ENCODE measurements at places on chromosomes 2 and 18.

- no peak for DNase-seq
These were observed 11.7 kb upstream of the NUP35 start for GRCh38 chr2:183112577-183112976.

DNA sequence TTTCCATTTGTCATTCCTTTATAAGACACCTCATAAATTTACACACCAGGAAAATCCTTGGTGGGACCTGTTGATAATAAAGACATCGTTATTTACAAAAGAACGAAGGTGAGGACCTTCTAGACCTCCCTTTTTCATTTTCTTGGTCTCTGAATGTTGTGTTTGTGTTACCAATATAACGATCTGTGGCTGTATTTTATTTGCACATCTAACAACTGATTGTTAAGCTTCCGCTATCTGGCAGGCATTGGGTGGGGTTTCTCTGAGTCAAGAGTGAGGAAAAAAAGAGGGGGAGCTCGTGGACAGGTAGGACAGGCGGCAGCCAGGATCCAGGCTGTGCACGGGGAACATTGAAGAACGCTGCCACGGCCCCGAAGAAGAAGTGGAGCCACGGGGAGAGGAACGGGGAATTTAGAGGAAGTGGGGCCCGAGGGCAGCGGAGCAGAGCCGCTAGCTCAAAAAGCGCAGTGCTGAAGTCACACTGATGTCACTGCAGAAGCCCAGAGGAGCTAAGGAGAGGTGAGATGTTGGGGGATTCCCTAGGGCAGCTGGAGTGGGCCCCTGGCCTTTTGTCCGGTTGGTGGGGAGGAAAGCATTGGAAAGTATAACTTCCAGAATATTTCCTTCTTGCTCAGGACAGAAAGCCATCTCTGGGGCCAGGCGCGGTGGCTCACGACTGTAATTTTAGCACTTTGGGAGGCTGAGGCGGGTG is 20.9 kb upstream of the DNMT3A start:
- no peak for DNase-seq

DNA sequence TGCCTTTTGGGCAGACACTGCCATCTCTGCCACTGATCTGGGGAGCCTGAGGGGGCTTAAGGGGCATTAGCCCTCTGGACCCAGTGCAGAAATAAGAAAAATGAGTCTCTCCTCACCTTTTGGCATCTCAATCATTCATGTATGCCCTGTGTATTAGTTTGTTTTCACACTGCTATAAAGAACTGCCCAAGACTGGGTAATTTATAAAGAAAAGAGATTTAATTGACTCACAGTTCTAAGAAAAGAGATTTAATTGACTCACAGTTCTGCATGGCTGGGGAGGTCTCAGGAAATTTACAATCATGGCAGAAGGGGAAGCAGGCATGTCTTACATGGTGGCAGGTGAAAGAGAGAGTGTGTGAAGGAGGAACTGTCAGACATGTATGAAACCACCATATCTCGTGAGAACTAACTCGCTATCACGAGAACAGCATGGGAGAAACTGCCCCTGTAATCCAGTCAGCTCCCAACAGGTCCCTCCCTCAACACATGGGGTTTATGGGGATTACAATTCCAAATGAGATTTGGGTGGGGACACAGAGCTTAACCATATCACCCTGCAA is 21.5 kb downstream of the GKN2 start:
- no peak for DNase-seq

- DNase-seq, result peak; percentile 77
These were observed 140.9 kb downstream of the CAPN13 start for GRCh38 chr2:30666266-30666874.

DNA sequence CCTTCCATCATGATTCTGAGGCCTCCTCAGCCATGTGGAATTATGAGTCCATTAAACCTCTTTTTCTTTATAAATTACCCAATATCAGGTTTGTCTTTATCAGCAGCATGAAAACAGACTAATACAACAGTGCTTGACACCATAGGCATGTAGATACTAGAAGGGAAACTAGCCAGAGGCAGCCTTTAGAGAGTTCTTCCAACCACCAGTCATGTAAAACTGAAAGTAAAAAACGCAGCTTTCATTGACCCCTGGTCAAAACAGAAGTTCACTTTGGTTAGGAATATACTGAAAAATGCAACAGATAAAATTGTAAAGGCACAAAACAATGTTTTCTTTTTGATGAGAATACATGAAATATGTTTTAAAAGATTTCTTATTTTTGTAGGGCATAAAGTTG is 122.8 kb upstream of the L3MBTL4 start:
- DNase-seq, result no peak

GRCh38 chr2:198471291-198471690 is 666.9 kb downstream of the PLCL1 start:
- DNase-seq, result no peak

DNA sequence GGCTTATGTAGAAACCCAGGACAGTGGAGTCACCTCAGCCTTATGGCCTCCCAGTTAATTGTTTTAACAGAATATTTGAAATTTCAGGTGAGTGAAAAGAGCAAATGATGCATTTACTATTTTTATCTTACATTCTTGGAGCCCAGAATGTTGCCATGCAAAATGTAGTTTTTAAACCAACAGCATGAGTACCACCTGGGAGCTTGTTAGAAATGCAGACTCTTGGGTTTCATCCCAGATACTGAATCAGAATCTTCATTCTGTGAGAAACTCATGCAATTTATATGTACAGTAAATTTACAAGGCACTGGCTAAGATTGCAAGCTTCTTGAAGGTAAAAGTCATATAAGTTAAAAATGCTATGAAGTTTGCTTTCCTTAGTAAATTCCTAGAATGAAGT is 654.5 kb upstream of the CDH2 start:
- no peak for DNase-seq

DNA sequence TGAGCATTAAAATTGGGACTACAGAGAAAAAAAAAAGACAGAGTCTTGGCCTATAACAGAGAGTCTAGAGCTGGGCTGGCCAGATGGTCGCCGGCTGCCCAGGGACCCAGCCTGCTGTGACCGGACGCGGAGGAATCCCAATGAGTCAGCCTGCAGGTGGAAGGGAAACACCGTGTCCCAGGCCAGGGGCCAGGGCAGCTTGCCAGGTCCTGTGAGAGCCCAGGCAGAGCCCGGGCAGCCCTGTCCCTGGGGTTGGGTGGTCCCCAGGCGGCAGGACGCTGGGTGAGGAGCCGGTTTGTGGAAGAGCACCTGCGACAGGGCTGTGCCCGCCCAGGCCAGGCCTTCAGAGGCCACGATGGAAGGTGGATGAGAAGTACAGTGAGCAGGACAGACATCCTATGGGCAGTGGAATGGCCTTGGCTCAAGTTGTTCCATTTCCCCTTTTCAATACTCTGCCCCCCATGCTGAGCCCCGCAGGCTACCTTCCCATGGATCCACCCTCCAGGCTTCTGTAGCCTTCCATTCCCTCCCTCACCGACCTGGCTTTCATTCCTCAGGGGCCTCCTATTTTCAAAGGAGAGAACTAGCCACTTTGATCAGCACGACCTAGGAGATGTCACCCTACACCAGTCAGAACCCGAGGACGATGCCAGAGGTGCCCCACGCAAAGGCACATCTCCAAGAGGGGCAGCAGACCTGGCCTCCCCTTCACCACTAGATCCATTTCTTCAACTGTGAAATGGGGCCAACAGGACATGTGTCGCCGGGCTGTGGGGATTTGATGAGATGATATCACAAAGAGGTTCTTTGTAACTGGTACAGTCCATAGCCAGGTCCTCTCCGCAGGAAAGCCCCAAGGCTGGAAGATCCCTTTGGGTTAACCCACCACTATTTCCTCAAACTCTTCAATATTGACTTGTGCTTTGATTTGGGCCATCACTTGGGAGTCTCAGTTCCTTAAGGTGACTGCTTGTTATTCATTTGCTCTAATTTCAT is 87.5 kb downstream of the POLR1A start:
- no peak for DNase-seq

DNA sequence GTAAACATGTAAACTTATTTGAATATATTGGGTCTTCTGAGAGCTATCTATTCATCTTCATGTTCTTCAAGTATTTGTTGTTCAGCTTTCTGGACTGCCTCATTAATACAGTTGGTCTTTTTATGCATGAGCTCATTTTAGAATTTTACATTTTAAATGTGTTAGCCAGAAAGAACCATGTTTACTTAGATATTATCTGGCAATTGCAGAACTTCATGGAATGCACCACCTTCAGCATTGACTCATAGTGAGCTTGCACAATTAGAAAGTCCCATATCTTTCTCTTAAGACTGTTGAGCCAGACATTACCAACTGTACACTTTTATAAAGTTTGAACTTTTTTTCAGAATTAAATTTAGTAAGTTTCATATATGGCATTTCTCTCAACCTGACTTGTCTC is 536.7 kb downstream of the RIT2 start:
- DNase-seq, result no peak

DNA sequence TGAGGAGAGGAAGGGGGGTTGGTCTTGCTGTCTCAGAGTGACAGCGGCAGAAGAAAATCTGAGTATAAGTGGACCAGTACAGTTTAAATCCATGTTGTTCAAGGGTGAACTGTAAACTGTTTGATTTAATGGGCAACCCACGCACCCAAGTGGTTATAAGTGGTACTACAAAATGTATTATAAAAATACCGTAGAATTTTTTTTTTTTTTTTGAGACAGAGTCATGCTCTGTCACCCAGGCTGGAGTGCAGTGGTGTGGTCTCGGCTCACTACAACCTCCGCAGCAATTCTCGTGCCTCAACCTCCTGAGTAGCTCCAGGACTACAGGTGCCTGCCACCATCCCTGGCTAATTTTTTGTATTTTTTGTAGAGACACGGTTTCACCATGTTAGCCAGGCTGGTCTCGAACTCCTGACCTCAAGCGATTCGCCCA is 2.1 kb upstream of the CHCHD5 start:
- DNase-seq, result peak; percentile 89

- DNase-seq, result no peak
These were observed 18.6 kb upstream of the AP1S3 start for GRCh38 chr2:223856021-223856420.

GRCh38 chr18:63823516-63824219 is 48.5 kb downstream of the SERPINB7 start:
- peak; percentile 45 for DNase-seq

DNA sequence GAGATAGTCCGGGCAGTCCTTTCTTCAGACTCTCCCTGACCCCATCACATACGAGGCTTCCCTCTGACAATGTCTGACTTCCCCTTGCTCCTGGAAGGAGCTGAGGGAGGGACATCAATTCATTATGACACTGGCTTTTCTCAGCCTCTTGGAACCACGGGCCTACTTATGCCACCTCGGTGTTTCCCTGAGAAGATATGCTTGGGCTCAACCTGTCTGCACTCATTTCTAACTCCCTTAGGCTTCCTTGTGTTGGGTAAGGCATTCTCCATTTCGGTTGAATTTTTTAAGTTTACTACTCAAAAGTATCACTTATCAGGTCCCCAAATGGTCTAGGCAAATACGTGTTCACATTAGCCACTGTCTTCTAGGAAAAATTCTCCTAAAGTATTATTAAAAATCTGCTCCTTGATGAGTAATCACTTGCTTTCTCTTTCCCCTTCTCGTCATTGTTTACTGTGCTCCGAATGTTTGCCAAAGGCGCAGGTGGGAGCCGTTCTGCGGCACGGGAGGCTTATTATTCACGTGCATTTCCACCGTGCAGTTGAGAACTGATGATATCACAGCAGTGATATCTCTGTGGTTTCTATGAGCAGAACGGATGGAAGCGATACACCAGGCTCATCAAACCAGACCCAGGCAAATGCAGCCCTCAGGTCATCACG is 33.1 kb downstream of the ARL4C start:
- no peak for DNase-seq

DNA sequence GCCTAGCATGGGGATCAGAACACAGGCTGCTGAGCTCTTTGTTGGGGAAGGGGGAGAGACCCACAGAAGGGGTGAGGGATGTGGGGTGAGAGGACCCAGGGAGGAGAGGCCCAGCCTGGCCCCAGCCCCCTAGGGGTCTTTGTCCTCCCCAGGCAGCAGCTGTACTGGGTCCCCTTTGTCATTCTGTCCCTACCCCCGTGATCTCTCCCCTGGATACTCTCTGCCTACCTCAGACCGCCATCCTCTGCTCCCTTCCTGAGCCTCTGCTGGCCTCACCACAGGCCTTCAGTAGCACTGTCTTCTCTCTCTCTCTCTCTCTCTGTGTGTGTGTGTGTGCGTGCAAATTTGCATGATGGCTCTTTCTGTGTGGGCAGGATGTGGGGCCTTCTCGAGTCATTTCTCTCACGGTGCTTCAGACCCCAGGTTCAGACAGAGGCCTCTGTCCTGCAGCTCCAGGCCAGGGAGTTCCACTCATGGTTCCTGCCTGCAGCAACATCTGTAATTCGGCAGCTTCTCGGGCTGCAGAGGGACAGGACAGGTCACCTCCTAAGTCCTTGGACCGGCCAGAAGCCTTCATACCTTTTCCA is 1.4 kb downstream of the PSD4 start:
- no peak for DNase-seq

DNA sequence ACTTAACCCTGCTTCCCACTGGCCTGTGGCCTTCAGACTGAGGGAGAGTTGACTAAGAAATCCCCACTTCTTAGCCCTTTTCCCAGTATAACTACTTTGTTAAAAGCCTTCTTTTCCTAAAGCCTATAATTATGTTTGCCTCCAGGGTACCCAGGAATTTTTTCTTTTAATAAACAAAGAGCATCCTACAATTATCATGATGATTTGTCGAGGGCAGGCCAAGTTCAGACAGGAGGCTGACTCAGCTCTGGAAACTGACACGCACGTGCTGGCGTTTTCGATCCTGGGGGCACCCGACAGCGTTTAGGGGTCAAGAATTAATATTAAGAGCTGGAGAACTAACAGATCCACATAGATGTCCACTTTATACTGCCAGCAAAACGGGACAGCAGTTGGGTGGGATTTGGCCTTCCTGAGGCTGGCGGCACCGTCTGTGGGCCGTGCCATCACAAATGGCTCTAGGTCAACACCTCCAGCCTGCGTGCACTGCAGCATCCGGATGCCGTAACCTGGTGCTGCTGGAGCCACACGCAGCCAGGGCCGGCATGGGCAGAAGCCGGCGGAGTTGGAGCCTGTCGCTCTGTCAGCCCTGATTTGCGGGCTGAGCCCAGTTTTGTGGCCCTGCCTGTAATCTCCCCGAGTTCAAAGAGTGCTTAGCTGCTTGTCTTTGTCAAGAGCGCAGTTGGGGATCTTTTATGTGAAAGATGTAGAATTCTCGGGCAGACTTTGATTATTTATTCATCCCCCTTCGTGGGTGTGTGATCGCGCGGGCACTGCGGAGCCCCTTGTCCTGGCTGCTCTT is 191.0 kb downstream of the GLI2 start:
- DNase-seq, result peak; percentile 41

DNA sequence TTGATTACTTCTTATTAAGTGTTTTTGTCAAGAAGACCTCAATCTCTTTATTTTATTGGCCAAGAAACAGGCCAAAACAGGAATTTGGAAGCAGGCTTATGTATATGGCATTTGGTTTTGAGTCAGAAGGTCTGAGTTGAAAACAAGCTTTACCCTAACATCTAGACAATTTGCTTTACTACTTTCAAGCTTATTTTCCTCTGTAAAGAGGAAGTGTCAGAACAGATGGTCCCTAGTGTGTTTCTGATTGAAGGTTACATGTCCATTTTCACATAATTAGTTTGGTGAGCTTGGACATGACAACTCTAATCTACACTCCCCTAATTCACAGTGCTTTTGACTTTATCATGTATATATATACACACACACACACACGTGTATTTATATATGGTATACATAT is 19.8 kb upstream of the MAP4K4 start:
- no peak for DNase-seq
